Activated naive CD8-positive, alpha-beta T cell treated with anti-CD3 and anti-CD28 coated beads, Interleukin-2, amount 50 U/mL, for 16 hours (primary cell): ENCODE measurements at places on chromosomes 13 and 19.

DNA sequence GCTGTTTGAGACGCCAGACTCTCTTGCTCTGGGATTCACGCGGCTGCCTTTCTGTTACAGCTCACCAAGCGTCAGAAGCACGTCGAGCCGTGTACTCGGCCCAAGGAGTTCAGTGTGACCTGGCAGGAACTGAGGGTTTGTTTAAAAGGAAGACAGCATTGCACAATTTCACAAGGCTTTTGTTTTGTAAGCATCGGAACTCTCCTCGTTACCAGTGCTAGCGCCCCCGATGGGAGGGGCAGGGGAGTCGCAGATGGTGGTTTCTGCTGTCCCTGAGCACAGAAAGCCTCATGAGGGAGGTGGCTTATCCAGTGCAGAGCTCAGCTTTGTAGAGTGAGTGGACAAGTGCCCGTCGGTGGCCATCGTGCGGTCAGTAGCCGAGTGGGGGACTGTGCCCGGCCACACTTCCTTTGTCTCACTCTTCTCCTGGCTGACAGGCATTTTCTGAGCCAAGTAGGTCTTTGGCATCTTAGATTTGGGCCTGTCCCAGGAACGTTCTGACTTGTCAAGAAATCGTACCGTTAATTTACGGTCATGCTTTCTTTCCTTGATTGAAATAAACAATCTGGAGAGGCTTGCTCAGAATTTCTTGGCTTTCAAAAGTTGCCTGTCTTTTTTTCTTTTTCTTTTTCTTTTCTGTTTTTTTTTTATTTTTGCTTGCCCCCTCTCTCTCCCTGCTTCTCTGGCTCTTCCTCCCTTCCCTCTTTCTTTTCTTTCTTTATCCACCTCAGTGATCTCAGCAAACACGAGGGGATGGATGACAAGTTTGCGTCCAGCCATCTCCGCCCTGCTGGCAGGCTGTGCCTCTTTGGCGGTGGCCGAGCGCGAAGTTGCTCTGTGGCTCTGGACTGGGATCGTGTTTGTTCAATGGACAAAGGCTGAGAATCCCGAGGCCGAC lies 7.7 kb downstream of the KDM4B start:
- no peak for DNase-seq

- no peak for DNase-seq
These were observed 1705.0 kb downstream of the OLFM4 start for GRCh38 chr13:54733639-54734038.

DNA sequence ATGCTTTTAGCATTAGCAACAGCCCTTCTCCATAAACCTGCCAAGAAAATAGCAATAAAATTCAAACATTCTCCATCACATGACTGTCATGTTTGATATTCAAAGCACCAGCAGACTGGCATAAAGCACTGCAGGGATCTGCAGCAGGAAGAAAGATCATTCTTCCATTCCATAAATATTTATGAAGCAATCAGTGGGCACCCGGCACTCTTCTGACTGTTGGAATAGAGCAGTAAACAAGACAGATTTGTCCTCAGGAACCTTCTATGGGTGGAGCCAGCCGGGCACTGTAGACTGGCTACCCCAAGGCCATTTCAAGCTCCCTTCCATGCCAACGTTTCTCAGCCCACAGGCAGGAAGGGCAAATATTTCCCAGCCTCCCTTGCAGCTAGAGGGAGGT lies 25.5 kb downstream of the PLA2G4C start:
- DNase-seq: no peak

- no peak for DNase-seq
These were observed 594 bp downstream of the ZNF559 start for GRCh38 chr19:9324584-9324962.

DNA sequence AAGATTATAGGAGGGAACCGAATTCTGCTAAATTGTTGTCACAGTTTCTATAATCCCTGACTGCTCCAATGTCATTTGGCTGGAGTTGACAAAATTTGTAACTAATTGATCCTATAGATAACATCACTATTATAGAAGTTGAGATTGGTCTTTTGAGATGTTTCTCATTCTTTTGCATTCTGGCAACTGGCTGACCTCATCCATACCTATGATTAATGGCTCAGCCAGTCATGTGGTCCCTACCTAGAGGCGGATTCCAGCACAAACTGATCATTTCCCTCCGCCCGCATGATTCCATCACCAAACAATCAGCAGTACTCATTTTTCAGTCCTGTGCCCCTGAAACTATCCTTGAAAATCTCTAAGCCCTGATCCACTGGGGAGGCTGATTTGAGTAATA lies 4.2 kb downstream of the PSG2 start:
- no peak for DNase-seq

GRCh38 chr13:33454844-33455705 lies 169.5 kb upstream of the STARD13 start:
- no peak for DNase-seq
